Fibroblast of skin of scalp (primary cell): ENCODE measurements at places on chromosomes 12 and 14.

- no peak for DNase-seq
These were observed 5.4 kb downstream of the FOXJ2 start for GRCh38 chr12:8037947-8038346.

GRCh38 chr14:43362586-43362985 is 1144.5 kb downstream of the FSCB start:
- DNase-seq: no peak

- DNase-seq: peak; percentile 26
These were observed 152.1 kb downstream of the ITPR2 start for GRCh38 chr12:26680727-26681455.

DNA sequence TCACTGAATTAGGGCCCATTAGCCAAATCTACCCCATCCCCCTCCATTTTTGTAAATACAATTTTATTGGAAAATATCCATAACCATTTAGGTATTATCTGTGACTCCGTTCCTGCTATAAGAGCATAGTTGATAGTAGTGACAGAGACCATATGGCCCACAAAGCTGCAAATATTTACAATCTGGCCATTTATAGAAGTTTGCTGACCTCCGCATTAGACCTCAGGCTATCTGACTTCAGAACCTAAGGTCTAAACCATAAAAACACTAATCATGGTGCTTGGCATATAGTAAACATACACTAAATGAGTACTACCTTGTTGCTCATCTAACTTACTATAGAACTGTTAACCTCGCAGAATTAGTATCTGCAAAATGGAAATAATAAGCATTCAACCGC is 124.8 kb downstream of the NPAS3 start:
- DNase-seq: no peak

GRCh38 chr12:80509781-80510556 is 65.9 kb downstream of the PTPRQ start:
- peak; percentile 76 for DNase-seq

- no peak for DNase-seq
These were observed 328.9 kb downstream of the SEC23A start for GRCh38 chr14:38774162-38774561.

GRCh38 chr12:22287776-22288621 is 46.5 kb downstream of the ST8SIA1 start:
- DNase-seq: peak; percentile 68

- no peak for DNase-seq
These were observed 76.4 kb downstream of the RGS6 start for GRCh38 chr14:72008666-72009065.

- DNase-seq: no peak
These were observed 182.0 kb downstream of the CAND1 start for GRCh38 chr12:67451206-67451605.

DNA sequence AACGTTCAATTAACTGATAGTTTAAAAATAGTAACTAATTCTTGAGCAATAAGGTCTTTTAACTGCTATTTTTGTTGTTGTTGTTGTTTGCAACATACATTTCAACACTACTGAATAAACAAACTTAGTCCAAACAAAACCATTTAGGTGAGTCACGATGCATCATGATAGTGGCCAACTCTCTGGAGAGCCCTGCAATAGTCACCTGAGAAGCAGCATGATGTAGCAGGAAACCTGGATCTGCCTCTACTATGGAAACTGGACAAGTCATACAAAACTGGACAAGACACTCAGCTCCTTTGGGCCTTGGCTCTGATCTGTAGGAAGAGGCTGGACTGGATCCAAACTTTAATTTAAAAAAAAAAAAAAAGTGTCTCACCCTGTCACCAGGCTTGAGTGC is 117.3 kb downstream of the MED13L start:
- DNase-seq: no peak

GRCh38 chr14:21882226-21882625 is 208.6 kb upstream of the OR4E1 start:
- no peak for DNase-seq
